Stimulated activated naive CD8-positive, alpha-beta T cell treated with anti-CD3 and anti-CD28 coated beads, Interleukin-15, amount 100 ng/mL, for 72 hours (primary cell): ENCODE measurements at places on chromosomes 7 and 10.

GRCh38 chr10:100346765-100347567, at the start of gene SCD:
Gene SCD (plus strand): TSS chr10:100347233. CDS start chr10:100347505, 272 bp downstream.
- DNase-seq: peak; percentile 90

- no peak for DNase-seq
Observed at GRCh38 chr10:66098595-66099480, 827.0 kb upstream of the LRRTM3 start.

- no peak for DNase-seq
Observed at GRCh38 chr10:69470463-69471384, 19.5 kb downstream of the TSPAN15 start.

DNA sequence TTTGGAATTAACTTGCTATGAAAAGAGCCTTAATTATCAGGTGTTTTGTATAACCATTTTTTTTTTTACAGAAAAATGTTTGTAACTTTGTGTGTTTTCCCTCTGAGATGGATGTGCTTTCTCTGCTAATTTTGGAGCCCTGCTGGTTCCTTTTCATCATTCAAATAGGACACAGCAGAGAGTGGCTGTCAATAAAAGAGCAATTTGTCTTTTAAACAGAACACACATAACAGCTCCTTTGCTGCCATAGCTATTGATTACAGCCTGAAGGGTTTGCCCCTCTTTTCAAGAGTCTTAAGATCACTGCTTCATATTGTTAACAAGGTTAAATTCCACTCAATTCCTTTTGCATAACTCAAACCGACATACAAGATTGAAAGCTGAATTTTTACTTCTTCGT, 187.2 kb upstream of the MBL2 start:
- no peak for DNase-seq

DNA sequence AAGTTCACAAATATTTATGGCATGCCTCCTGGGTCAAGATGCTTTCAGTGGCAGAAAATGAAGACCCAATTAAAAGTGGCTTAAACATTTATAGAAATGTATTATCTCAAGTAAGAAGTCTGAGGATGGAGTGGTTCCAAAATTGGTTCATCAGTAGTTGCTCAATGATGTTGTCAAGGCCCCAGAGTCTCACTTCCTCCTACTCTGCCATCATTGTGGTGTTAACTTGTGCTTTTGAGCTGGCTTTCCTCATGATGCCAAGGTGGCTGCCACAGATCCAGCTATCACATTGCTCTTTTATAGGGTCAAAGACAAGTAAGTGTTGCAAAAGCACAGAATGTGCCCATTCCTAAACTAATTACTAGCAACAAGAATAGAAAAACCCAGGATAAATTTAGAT, 404.6 kb upstream of the NRP1 start:
- no peak for DNase-seq

DNA sequence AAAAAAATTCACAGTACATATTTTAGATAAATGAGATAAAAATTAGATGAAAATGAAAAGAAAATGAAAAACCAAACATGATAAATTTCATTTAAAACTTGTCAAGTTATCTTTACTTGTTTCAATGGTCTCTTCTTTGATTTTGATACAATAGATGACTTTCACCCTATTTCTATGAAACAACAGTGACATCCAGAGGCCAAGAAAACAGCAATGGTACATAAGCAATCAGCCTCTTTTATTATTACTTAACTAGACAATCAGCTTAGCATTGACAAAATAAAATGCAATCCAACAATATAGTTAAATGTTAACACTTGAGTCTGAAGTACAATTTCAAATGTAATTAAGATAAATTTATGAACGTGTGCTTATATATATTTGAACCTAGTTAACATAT, 74.8 kb upstream of the GPR37 start:
- DNase-seq: no peak

DNA sequence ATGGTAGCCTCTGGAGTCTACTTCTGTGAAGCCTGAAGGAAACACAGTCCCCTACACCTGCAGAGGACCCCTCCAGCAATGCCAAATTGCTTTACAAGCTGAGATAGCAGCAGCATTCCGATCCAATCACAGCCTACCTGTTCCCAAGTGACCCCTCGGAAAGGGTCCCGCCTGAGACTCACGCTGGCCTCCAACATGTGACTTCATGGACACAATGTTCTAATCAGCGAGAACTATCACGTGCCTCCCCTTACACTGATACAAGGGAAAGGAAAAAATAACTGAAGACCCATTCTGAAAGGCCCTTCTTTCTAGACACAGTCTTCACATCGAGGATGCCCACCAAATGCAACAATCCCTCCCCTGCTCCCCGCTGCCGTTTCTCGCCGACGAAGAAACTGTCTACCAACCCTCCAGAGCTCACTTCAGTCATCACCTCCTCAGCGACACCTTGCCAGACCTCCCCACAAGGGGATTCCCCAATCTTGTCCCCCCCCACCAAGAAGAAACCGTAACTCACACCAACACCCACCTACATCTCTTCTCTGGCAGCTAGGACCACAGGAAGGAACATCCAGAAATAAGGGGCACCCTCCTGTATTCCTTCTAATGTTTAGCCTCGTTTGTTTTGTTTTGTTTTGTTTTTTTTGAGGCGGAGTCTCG, 1.8 kb downstream of the SNX8 start:
- no peak for DNase-seq

DNA sequence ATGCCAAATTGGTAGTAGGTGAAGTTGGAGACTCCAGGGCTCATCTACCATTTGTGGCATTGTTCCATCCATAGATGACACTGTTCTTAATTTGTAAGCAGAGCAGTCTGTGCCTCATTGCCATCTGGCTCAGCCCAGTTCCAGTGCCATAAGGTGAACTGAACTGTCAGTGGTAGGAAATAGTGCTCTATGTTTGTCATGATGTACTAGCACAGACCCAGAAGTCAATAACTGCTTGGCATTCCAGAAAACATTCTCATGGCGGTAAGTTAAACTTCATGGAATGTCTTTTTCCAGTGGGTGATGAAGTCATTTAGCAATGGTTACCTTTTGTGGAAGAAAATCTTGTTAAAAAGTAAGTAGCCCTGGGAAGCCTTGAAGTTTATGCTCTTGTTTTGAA, 302.7 kb downstream of the SUGCT start:
- DNase-seq: no peak

DNA sequence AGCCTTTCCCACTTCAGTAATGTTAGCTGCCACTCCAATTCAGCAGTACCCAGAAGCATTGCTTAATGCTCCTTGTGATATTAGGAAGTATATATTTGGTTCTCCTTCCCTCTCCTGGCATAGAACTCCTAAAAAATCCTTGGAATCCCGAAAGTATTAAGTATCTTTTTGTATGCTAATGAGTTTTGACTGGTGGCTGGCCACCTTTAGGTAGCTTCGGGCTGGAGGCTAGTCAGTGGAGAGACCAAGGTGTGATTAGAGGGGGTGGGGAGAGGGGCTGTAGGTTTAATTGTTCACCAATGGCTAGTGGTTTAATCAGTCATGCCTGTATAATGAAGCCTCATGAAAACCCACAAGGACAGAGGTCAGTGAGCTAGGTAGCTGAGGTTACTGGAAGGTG, 12.2 kb downstream of the COMTD1 start:
- no peak for DNase-seq

- no peak for DNase-seq
Observed at GRCh38 chr10:91007655-91008054, 86.8 kb upstream of the ANKRD1 start.

- no peak for DNase-seq
Observed at GRCh38 chr10:47336387-47337134, 11.6 kb upstream of the RBP3 start.

DNA sequence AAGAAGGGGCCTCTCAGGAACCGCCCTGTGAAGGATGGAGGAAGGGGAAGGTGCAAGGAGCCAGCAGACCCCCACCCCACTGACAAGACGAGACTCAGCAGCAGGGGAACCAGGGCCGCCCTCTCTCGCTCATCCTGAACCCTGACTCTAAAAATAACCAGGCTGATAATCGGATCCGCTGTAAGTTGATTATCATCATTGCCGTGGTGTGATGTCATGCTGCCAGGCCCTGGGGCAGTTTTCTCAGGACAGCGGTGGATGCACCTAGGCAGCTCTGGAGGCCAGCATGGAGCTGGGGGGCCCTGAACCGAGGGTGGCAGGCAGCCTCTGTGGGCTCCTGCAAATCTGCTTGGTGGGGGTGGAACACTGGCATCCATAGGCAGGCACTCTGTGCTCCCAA, 7.9 kb downstream of the RET start:
- DNase-seq: no peak

DNA sequence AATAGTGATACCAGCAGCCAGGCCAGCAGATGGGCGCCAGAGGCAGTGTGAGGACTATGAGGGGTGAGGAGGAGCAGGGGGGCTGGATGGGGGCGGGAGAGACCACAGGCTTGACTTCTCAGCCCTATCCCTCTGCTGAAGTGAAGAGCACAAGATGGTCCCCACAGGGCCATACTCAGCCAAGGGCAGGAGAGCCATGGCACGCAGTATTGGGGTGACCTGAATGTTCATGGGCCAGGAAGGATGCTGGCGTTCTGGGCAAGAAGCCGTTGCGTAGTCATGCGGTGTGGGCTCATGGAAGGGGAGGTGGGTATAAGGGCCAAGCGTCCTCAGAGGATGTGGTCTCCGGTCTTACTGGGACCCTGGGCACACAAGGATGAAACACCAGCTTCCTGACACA, 146.3 kb downstream of the PRKAG2 start:
- DNase-seq: no peak

DNA sequence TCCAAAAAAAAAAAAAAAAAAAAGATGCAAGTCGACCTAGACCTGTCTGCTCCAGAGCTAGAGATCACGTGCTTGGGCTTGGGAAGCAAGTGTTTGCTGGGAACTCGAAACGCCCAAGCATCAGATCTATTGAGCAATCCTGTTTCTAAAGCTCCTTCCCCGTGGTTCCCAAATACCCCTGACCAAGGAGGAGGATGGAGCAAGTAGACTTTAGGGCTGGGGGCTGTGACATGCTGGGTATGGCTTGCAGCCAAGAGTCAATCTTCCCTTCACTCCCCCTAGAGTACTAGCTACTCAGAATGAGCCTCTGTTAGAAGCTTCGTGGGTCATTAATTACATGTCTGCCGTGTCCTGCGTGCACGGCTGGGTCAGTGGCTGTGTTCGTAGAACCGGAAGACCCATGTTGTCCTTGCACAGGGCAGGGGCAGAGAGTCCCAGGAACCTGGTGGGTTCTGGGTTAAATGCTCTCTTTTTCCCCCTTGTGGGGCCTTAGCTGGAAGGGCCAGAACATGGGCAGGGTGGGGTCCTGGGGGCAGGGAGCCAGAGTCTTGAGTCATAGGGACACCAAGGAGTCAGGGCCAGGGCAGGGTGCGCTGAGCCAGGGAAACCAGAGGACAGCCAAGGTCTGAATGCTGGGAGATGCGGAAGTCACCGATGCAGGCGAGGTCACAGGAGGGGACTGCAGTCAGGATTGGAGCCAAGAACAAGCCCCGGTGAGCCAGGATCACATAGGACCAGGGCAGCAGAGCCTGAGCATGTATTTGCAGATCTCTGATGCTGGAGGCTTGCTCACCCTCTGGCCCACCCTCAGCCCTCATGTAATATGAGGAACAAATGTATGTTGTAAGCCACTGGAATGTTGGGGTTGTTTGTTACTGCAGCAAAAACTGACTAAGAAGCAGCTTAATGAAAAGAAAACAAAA, 34.6 kb upstream of the TPST1 start:
- DNase-seq: no peak
